ENCODE measurements at places on chromosomes 7 and 10.
A peak's percentile ranks its signal among the peaks of the same experiment; 100 is the strongest.

DNA sequence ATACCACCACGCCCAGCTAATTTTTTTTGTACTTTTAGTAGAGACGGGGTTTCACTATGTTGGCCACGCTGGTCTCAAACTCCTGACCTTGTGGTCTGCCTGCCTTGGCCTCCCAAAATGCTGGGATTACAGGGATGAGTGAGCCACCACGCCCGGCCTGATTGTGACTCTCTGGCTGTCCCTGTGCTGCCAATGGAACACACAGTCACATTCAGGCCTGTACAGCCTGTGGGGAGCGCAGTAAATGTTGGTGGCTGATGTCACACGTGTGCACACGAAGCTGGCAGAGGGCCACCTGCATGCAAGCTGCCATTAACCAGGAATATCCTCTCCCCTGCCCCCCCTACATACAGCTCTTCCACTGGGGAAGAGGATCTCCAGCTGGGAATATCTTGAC is 22.1 kb downstream of the POLL start:
- DNase-seq, result no peak

- DNase-seq, result no peak
These were observed 201.9 kb downstream of the BMPER start for GRCh38 chr7:34107276-34107675.

DNA sequence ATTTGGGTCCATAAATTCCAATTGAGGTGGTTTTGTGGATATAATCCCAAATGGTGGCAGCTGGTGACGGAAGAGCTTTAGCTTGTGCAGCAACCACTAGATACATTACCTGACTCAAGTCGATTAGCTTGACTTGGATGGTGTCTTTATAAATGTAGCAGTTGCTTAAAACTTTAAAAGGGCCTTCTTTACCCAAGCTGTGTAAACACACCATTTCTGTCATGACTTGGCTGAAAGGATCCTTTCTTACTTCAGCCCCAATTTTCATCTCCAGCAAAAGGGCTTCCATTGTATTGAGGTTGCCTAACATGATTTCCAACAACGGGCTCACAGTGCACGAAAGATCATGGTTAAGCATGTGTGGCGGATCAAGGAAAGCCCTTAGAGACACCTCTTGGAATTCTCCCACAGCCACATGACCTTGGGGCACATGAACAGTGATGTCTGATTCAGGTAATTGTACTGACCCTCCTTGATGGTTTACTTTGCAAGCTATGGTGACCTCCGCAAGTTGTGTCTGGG is 57.9 kb downstream of the MACC1 start:
- peak; percentile 75 for DNase-seq

DNA sequence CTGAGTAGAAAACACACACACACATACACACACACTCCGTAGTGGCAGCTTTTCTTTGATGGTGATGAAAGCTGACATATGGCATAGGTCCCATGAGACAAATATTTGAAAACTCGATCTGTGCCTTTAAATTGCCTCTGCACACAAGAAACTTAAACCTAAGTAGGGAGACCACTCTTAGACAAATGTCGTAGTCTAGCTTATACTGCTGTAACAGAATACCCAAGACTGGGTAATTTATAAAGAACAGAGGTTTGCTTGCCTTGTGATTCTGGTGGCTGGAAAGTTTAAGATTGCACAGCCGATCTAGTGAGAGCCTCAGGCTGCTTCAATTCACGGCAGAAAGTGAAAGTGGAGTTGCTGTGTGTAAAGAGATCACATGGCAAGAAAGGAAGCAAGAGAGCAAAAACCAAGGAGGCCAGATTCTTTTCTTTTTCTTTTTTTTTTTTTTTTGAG is 489.4 kb upstream of the SORCS1 start:
- peak; percentile 72 for DNase-seq

GRCh38 chr10:3960496-3960895 is 175.5 kb upstream of the KLF6 start:
- no peak for DNase-seq

- DNase-seq, result peak; percentile 44
These were observed 17.2 kb downstream of the SGPL1 start for GRCh38 chr10:70832852-70833528.

DNA sequence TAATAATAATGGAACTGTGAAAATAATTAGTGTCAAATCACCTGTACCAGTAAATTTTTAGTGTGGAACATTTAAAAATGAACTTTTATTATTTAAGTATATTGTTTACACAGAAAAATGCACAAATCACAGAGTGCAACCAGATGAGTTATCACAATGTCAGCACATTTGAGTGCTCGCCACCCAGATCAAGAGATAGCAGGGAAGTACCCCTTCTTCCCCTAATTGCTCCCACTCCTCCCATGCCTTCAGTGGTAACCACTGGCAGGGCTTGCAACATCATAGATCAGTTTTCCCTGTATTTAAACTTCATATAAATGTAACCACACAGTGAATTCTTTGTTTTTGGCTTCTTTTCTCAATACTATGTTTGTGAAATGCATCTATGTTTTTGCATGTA is 7.8 kb upstream of the GPR141 start:
- DNase-seq, result no peak

DNA sequence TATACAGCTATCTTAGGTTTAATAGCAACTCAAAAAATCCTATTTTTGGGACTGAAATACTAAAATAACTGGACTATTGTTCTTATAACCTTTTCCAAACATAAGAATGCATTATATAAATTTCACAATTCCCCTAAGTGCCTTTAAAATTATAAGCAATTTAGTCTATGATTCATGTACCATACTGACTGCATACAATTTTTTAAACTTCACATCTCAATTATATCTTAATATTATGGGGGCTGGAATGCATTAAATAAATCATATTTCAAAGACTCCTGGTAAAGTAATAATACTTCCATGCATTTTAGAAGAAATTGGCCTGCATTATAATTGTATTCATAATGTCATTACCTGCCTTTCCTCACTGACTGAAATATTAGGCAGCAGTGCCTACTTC is 144.6 kb downstream of the CHCHD3 start:
- DNase-seq, result peak; percentile 5

- peak; percentile 72 for DNase-seq
These were observed 179.4 kb downstream of the PIP4K2A start for GRCh38 chr10:22534849-22535604.

DNA sequence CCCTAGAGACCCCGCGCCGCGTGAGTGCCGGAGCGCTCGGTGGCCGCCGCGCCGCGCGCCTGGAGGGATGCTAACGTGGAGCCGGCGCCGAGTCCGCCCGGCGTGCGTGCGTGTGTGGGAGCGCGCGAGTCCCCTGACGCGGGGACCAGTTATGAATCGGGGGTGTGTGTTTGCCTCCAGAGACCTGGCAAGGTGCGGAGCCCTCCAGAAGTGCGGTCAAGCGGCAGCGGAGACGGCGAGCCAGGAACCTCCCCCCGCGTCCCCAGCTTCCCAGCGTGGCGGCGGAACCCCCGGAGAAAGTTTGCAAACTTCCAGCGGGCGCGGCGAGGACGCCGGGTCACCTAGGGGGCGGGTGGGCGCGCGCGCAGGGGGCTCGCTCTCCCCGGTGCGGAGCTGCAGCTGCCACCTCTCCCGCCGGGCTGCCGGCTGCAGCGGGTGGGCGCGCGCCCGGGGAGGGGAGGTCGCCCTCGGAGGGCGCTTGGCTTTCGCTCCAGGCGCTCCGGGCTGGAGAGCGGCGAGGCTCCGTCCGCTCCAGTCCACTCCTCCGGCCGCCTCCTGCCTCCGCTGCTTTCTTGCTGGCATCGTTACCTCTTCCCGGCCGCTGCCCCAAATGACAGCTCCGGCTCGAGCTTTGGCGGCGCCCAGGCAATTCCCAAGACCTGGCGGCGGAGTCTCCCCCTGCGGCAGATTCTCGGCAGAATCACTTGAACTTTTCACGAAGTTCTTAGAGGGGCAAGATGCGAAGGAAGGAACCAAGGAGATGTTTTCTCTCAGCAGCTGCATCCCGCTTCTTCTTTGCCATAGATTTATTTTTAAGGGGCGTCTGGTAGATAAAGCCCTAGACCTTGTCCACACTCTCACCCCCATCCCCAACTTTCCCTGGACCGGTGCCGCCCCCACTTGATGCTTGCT is 2.3 kb upstream of the CREB5 start:
- DNase-seq, result no peak

DNA sequence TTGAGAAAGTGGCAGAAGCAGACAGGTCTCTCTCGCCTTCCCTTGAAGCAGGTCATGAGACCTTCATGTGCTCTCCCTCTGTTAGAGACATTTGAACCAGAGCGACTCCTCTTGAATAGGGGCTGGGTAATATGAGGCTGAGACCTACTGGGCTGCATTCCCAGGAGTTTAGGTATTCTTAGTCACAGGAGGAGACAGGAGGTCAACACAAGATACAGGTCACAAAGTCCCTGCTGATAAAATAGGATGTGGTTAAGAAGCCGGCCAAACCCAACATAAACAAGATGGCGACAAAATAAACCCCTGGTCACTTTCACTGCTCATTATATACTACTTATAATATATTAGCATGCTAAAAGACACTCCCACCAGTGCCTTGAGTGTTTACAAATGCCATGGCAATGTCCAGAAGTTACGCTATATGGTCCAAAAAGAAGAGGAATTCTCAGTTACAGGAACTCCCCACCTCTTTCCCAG is 43.5 kb upstream of the MSRB2 start:
- no peak for DNase-seq

Data from foreskin melanocyte (primary cell).